Effector memory CD4-positive, alpha-beta T cell (primary cell): ENCODE measurements at places on chromosomes 6 and 20.

- no peaks in the 10 kb centered on the region for H3K36me3 ChIP-seq
- no peak overlapping the region for H3K27ac ChIP-seq
- no peaks in the 10 kb centered on the region for H3K4me1 ChIP-seq
- DNase-seq = no peak
Observed at GRCh38 chr20:16446991-16447390, 126.3 kb downstream of the KIF16B start.

DNA sequence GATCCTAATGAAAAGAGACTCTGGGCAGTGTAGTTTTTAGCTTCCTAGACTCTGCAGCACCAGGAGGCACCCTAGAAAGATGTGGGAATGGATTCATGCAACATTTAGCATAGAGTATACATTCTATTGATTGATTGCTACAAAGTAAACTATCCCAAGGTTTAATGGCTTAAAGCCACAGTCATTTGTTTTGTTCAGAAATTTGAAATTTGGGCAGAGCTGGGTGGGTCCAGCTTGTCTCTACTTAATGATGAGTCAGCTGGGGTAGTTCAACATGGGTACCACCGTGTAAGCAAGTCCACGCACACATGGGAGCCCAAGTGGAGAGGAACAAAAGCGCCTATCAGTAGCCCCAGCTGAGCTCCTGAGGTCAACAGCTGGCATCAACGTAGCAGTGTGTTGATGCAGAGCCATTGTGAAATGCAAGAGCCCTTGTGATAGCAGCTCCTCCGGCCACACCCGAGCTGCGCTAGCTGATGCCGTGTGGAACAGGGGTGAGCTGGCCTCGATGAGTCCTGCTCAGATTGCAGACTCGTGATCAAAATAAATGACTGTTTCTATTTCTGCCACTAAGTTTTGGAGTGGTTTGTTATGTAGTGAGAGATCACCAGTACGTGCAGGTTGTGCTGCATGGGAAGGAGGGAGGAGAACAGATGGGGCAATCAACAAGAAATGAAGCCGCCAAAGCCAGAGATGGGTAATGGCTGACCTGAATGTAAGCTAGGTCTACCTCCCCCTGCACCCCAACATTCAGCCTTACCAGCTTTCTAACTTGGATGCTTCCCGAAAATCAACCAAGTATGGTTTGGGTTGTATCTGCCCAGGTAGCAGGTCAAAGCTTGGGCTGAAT lies 45.7 kb upstream of the TRAF3IP2 start:
- H3K4me3 ChIP-seq = no peak overlapping the region
- no peaks in the 10 kb centered on the region for H3K27me3 ChIP-seq
- H3K27ac ChIP-seq = no peak overlapping the region
- DNase-seq = no peak
- no peaks in the 10 kb centered on the region for H3K4me1 ChIP-seq

DNA sequence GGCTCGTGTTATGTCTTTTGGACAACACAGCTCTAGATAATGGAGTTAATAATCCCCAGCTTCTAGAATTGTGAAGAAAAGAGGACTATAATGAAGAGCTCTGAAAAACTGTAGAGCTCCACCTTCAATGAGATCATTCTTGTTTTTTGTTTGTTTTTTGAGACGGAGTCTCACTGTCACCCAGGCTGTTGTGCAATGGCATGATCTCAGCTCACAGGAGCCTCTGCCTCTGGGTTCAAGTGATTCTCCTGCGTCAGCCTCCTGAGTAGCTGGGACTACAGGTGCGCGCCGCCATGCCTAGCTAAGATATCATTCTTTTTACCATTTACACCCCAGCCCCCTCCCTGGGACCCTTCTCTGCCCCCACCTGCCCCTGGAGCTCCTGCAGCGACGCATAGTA lies 36.6 kb downstream of the ERGIC3 start:
- no peaks in the 10 kb centered on the region for H3K4me1 ChIP-seq
- H3K27me3 ChIP-seq = no peaks in the 10 kb centered on the region
- no peak overlapping the region for H3K4me3 ChIP-seq
- H3K36me3 ChIP-seq = no peaks in the 10 kb centered on the region
- no peak for DNase-seq

GRCh38 chr20:41483553-41483930 lies 116.9 kb upstream of the EMILIN3 start:
- H3K36me3 ChIP-seq = peaks cover 43% of the 10 kb centered on the region
- DNase-seq = no peak
- H3K4me1 ChIP-seq = no peaks in the 10 kb centered on the region
- H3K4me3 ChIP-seq = no peak overlapping the region

DNA sequence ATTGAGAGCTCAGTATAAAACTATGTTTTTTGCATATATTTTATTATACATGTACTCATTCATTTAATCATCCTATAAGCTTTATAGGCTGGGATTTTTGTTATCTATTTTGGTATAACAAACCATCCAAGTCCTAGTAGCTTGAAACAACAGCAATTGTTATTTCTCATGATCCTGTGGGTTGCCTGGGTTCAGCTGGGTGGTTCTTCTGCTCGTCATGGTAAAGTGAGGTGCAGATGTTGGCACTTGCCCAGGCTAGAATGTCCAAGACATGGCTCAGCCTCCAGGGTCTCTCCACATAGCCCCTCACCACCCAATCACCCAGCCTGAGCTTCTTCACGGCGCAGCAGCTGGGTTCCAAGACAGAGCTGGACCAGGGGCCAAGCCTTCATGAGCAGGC lies 20.8 kb upstream of the TM9SF4 start:
- DNase-seq = no peak
- no peaks in the 10 kb centered on the region for H3K4me1 ChIP-seq
- H3K36me3 ChIP-seq = no peaks in the 10 kb centered on the region
- H3K4me3 ChIP-seq = no peak overlapping the region
- peaks cover 9% of the 10 kb centered on the region for H3K27me3 ChIP-seq

DNA sequence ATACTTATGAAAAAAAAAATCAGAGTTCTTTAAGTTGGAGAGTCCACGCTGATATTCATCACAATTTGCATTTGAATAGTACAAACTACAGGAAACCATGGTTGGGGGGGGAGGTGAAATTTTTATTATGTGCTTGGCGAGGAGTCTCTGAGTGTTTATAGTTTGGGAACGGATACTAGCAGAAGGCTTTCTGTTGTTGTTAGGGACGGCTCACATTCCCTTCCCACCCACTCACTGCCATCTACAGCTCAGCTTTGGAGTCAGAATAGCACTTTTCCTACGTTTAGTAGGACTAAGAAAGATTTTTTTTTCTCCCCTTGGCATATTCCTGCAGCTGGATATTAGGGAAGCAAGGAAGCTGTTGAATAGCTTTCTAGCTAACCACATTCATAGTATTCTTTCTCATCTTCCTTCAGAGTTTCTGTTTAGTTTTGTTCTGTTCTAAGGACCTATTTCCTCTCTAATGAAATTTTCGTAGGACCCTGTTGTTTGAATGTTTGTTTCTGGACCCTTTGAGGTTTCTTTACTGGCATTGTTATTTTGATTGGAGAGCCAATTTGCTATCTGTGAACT lies 235.1 kb upstream of the ZNF217 start:
- peaks cover 4% of the 10 kb centered on the region for H3K4me1 ChIP-seq
- no peaks in the 10 kb centered on the region for H3K36me3 ChIP-seq
- H3K27me3 ChIP-seq = no peaks in the 10 kb centered on the region

DNA sequence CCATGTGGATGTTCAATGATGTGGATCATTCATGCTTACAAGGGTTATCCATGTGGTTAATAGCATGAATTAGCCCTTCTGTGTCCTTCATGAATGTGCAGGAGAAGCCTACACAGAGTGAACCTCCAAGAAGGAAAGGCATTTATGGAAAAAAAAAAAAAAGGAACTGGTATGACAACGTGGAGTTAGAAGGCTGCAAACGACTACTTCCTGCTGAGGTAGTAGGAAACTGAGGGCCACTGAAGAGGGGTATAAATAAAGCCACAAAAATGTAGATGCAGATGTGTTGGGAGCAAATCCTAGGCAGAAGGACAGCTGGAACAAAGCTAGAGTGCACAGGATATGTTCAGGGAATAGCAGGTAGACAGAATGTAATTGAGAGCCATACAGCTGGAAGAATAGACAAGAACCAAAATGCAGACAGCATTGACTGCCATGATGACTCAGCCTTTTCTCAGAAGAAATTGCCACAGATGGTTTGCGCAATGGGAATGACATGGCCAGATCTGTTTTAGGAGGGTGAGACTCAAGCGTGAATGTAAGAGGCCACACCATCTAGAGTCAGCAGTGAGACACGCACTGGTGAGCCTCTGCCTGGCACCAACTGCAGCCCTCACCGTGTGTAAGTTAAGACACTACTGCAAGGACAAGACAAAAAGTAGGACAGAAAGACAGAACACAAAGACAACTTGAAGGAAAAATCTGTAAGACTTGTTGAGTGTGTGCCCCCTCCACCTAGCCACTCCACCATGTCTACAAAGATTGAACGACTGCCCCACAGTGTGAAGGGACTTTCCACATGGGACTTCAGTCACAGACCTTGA lies 79.8 kb downstream of the KIF13A start:
- no peak overlapping the region for H3K27ac ChIP-seq
- H3K27me3 ChIP-seq = no peaks in the 10 kb centered on the region
- no peaks in the 10 kb centered on the region for H3K36me3 ChIP-seq
- no peaks in the 10 kb centered on the region for H3K4me1 ChIP-seq
- DNase-seq = no peak
